ENCODE measurements at places on chromosomes 7 and 10.

DNA sequence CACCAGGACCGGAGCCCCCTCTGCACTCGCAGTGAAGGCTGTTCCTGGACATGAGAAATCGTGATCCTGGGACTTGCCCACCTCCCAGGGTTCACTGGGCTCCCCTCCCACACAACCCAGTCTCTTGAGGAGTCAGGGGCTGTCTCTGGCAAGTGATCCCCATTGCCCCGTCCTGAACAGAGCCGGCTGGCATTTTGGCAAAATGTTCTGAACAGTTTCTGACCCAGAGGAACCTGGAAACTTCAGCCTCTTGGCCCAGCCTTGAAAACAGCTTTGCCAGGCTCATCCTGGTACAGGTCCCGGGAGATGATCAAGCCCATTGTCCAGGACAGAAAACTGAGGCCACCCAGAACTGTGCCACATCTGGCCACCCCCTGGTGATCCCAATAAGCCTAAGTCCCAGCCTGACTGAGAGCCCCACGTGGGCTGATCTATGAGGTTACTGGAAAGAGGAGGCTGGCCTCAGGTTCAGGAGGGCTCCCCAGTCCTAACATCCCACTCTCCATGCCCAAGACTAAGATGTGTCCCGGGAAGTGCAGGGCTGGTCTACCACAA lies 115.7 kb downstream of the OAT start:
- no peak for DNase-seq

DNA sequence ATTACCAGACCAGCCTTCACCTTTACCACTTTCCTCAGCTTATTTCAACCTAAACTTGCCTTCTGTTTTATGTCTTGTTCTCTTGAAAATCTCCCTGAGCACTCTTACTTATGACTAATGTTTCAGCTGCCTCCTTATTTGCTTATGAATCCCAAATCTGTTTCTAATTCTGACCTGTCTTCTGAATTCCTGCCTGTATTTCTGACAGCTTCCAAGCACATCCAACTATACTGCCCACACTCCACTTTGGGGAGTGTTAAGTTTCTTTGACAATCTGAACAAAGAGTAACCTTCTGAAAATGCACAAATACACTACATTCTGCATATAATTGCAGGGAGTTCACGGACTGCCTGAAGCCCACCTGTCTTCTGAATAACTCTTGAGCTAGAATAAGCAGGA lies 48.7 kb downstream of the ARMC3 start:
- DNase-seq, result no peak

- DNase-seq, result no peak
Observed at GRCh38 chr10:68082872-68083271, 7.8 kb upstream of the HERC4 start.

- peak; percentile 41 for DNase-seq
Observed at GRCh38 chr10:6347391-6347951, 144.7 kb downstream of the PFKFB3 start.

GRCh38 chr7:86939197-86939814 lies 120.1 kb downstream of the ELAPOR2 start:
- no peak for DNase-seq

- no peak for DNase-seq
Observed at GRCh38 chr7:102306916-102307677, 20.4 kb downstream of the SH2B2 start.

- no peak for DNase-seq
Observed at GRCh38 chr10:59337201-59337652, 25.1 kb downstream of the FAM13C start.

- DNase-seq, result no peak
Observed at GRCh38 chr10:32150532-32151101, 94.4 kb upstream of the KIF5B start.

- peak; percentile 30 for DNase-seq
Observed at GRCh38 chr10:3867454-3868270, 82.7 kb upstream of the KLF6 start.

GRCh38 chr7:146054909-146055308 lies 61.7 kb upstream of the CNTNAP2 start:
- DNase-seq, result no peak

DNA sequence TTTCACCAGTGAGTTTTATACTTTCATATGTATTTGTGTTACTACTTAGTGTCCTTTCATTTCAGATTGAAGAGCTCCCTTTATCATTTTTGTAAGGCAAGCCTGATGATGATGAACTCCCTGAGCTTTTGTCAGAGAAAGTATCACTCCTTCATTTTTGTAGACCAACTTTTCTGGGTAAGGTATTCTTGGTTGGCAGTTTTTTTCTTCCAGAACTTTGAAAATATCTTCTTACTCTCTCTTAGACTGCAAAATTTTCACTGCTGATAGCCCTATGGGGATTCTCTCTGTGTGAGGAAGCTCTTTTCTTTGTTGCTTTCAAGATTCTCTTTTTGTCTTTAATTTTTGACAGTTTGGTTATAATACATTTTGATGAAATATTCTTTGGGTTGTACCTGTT lies 35.7 kb downstream of the CCDC7 start:
- DNase-seq, result no peak

- DNase-seq, result no peak
Observed at GRCh38 chr7:117385363-117386109, 41.8 kb downstream of the ASZ1 start.

DNA sequence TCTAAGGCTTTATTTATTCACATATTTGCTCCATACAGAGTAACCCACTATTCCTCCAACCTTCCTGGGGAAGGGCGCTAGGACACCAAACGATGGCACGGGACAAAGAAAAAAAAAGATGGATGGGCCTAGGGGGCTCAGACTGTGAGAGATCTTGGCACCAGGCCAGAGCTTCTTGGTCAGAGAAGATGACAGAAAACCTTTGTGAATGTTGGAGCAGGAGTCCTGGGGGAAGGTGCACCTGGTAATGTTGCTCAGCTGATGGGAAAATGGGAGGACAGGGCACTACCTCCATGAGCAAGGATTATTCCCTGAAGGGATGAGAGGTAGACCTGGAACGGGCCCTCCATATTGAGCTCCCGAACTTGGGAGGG lies 1.4 kb upstream of the SH3PXD2A start:
- no peak for DNase-seq

- no peak for DNase-seq
Observed at GRCh38 chr7:120053390-120053961, 219.5 kb upstream of the KCND2 start.

DNA sequence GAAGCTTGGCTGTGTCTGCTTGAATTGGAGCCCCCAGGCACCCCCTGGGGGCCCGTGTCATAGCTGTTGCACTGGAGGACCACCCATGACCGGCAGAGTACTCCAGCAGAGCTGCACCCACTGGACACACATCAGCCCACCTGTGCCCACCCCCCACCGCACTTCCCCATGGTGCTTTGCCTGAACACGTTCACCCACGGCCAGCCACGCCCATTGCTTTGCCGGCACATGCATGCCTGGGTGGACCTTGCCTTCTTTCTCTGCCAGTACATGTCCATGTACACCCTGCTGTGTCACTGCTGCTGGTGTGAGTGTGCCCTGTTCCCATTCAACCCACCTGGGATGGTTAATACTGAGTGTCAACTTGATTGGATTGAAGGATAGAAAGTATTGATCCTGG lies 88.7 kb downstream of the SAMD9 start:
- no peak for DNase-seq

- DNase-seq, result no peak
Observed at GRCh38 chr7:67019562-67020390, 23.1 kb downstream of the TYW1 start.

GRCh38 chr7:132687016-132687415 lies 110.7 kb upstream of the PLXNA4 start:
- DNase-seq, result no peak

GRCh38 chr10:62130948-62131347 lies 137.7 kb downstream of the RTKN2 start:
- DNase-seq, result no peak

DNA sequence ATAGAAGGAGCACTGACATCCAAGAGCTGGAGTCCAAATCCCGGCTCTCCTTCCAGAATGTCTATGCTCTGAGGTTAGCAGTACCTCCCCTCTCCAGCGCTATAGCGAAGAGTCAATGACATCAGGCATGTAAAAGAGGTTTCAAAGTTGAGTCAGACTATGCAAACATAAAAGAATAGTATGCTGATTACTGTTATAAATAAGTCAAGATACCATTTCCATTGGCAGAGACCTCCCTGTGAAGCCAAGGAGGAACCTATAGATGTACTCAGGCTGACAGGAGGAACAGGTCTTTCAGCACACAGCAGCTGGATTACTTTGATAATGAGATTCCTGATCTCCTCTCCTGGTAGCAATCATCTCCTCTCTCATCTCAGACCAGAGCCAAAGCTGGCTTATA lies 103.9 kb upstream of the EFCAB10 start:
- DNase-seq, result no peak

DNA sequence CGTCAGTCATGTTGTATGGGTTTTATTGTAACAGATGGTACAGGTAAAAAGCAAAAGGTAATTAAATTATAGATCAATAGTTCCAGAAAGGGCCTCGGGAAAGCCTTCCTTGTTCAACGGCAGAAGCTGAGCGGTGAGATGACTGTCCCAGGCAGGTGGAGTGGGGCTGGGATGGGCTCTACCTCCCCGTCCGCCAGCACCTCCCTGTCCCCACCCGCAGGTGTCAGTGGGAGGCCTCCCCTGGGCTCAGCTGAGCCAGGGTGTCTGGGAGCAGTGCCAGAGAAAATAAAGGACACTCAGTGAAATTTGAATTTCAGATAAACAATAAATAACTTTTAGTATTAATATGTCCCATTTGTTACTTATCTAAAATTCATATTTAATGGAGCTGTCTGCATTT lies 58.9 kb downstream of the CLRN3 start:
- DNase-seq, result no peak

DNA sequence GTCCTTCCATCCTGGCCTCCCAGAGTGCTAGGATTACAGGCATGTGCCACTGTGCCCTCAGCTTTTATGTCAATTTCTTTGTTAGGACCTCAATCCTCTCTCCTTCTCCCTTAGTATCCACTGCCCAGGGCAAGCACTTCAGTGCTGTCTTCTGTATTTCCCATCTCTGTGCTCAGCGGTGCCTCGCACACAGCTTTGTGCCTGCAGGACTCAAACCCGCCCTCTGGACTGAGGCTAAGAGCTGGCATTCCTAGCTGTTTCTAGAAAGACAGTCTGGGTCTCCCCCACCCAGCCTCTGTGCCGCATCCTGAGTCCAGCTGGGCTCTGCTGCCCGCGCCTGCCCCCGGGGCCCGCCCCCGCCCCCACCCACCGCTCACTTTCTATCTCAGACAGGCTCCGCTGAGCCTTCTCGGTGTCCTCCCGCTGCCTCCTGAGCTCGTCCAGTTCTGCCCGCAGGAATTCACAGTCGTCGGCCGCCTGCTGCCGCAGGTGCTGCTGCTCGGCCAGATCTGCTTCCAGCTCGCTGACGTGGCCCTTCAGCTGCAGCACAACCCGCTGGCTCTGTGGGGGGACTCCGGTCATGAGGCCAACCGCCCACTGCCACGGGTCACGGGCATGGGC lies 67.3 kb downstream of the SPDYE5 start:
- no peak for DNase-seq

DNA sequence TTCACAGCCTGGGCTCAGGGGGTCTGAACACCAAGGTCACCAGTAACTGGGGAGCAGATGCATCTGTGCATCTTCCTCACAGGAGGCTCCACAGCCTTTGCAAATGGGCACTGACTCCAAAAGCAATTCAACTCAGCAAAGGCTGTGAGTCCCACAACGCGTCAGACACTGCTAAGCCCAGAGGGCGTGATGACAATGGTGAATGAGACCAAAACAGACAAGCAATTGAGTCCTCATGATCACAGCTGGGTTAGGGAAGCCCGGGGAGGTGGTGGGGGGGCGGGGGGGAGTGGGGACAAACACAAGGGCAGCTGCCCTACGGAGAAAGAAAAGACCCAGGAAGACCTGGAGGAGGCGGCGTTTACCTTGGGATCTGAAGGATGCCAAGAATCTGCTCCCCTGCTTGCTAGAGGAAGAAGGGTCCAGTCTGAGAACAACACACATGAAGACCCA lies 61.6 kb upstream of the RNF32 start:
- no peak for DNase-seq

- DNase-seq, result no peak
Observed at GRCh38 chr10:29353305-29353704, 64.4 kb downstream of the LYZL1 start.

DNA sequence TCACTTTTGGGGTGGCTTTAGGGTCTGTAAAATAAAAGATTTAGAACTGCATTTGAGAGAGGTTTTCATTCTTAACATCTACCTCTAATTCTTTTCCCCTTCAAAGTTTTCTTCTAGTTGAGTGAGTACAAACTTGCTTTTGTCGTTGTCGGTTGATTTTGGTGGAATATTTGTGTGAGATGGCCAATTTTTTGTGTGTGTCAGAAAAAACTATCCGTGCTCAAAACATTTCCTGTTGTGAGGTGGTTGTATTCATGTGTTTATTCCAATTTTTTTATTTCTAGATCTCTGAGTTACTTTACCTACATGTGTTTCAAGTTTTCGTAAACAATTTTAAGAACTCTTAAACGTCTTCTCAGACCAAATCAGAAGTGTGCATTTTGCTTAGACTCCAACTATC lies 1.6 kb downstream of the AHR start:
- DNase-seq, result no peak

DNA sequence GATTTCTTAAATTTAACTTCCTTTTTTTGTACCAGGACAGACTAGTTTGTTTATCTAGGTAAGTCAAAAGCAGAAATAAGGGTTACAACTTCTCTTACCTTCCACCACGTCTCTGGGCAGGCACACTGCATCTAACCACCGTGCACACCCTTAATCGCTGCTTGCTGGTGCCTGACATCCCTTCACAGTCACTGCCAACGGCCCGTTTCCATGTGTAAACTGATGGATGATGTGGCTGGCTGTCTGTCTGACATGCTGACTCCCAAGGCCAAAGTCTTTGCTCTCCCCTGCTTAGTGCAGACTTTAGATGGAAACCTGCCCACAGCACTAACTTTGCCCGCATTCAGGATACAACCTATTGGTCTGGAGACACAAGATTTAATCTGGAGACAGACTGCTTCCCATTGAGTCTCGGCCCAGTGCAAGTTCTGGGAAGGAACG lies 1.1 kb downstream of the TMEM273 start:
- no peak for DNase-seq

GRCh38 chr10:126458466-126458865 lies 70.2 kb upstream of the ADAM12 start:
- no peak for DNase-seq

- no peak for DNase-seq
Observed at GRCh38 chr10:5581670-5582566, 57.2 kb downstream of the CALML3 start.

GRCh38 chr7:105662998-105663397 lies 81.7 kb upstream of the EFCAB10 start:
- no peak for DNase-seq
